SW 1271 (cell line): ENCODE measurements at places on chromosomes 2 and 18.
A peak's percentile ranks its signal among the peaks of the same experiment; 100 is the strongest.

- no peak for DNase-seq
Observed at GRCh38 chr18:5397102-5397501, 101.6 kb upstream of the ZBTB14 start.

- no peak for DNase-seq
Observed at GRCh38 chr2:69111076-69111475, 98.1 kb downstream of the ANTXR1 start.

GRCh38 chr2:6224267-6224666, 532.1 kb downstream of the SOX11 start:
- no peak for DNase-seq

GRCh38 chr2:235024931-235025773, 73.3 kb downstream of the SH3BP4 start:
- DNase-seq: no peak

- DNase-seq: no peak
Observed at GRCh38 chr2:231177156-231178025, 21.0 kb upstream of the ARMC9 start.

GRCh38 chr2:217724471-217724870, 278.3 kb downstream of the TNS1 start:
- no peak for DNase-seq

- no peak for DNase-seq
Observed at GRCh38 chr2:39995005-39995737, 216.1 kb upstream of the THUMPD2 start.

- no peak for DNase-seq
Observed at GRCh38 chr2:205408696-205409095, 273.6 kb upstream of the NRP2 start.

- DNase-seq: no peak
Observed at GRCh38 chr18:41585512-41585911, 369.5 kb upstream of the PIK3C3 start.

DNA sequence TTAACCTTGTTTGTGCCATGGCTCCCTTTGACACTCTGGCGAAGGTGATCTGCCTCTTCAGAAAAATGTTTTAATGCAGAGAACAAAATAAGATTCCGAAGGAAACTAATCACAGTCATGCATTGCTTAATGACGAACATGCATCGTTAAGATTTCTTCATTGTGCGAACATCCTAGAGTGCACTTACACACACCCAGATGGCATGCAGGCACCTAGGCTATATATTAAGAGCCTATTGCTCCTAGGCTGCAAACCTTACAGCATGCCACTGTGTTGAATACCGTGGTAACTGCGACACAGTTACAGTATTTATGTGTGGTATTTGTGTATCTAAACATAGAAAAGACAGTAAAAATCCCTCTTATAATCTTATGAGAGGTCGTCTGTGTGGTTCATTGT, 8.3 kb downstream of the ASAP2 start:
- DNase-seq: no peak

GRCh38 chr2:236667526-236667925, 97.9 kb downstream of the ACKR3 start:
- DNase-seq: no peak

DNA sequence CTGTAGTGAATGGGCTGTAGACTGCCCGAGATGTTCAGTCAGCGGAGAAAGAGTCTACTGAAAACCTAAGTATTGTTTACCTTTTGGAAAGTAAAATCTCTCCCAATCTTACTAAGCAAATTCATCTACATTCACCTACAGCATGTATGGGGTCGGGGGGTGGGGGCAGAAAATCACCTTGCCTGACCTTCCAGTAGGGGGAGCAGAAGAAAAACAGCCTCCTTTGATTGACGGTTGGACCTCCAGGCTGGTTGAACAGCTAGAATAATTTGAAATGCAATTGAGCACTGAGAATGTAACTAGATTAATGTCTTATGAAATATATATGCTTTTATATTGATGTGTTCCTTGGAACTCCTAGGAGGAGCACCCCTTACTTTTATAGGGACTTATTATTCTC, 10.0 kb downstream of the LRATD1 start:
- DNase-seq: no peak

DNA sequence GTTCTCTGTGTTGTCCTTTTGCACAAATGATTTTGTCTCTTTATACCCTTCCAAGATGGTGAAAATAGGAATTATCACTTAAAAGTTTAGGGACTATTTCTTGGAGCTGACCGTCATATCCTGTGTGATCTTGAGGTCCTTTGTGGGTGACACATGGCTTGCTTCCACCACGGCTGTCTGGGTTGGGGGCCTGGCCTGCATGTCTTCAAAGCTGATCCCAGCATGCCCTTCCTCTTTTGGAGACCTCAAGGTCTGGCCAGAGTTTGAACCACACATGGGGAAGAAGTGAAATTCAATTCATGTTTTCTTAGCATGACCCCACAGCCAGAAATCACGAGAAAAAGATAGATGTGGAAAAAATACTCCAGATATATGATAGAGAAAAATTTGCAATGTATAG, 14.0 kb downstream of the SFTPB start:
- DNase-seq: no peak

DNA sequence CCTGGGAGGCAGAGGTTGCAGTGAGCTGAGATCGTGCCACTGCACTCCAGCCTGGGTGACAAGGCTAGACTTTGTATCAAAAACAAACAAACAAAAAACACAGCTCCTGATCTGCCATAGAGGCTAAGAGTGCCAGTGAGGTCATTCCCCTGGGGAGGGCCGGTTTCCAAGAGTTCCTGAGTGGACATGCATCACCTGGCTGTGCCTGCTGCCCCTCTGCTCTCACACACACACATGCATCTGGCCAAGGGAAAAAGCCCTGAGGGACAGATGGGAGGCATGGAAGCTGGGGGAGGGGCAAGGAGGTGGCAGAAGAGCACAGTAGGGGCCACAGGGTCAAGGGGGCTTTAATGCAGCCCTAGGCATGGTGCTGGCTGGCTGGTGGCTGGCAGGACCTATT, 60.4 kb downstream of the ZBTB7C start:
- DNase-seq: no peak

- DNase-seq: no peak
Observed at GRCh38 chr2:72931280-72931910, 14.1 kb downstream of the EMX1 start.

DNA sequence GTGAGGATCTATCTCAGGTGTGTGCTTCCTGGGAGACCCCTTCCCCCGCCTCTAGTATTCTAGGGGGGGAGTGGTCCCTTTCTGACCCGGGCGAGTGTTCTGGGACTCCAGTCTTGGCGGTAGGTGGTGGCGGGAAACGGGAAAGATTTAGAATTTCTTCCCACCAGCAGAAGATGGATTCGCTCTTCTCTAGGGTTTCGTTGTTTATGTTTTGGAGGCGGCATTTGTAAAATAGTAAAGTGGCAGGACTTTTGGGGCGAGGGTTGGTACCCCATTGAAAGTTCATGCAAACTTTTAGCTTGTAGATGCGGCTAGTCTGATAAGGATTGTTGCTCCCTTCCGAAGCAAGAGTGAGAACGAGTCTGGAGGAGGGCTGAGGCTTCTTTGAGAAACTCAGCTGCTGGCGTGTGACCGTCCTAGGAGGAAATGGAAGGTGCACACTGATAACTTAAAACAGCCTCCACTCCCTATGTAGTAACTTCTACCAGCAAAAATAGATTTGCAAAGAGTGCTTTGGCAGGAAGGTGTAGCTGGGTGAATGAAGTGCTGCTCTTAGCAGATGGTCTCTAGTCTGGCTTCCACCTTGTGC, 412 bp downstream of the GPD2 start:
- no peak for DNase-seq

DNA sequence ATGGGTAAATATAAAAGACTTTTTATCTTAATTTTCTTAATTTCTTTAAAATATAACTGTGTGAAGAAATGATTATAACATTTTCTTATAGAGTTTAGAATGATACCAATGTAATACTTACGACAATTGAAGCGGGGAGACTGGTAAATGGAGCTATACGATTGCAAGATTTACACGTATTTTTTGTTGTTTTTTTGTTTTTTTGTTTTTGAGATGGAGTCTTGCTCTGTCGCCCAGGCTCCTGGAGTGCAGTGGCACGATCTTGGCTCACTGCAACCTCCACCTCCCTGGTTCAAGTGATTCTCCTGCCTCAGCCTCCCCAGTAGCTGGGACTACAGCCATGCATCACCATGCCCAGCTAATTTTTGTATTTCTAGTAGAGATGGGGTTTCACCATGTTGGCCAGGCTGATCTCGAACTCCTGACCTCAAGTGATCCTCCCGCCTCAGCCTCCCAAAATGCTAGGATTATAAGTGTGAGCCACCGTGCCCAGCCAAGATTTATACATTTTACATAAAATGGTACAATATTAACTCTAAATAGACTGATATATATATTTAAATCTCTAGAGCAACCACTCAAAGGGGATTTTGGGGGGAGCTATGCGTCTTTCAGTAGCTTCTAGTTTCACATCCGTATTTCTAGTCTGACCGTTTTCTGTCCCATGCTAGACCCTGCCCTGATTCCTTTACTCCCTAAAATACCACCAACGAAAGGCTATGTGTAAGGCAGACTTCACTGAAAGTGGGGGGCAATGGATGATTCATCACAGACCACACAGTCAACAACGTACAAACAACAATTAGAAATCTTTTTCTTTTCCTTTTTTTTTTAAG, 28.2 kb upstream of the ATG16L1 start:
- DNase-seq: no peak

- no peak for DNase-seq
Observed at GRCh38 chr2:10830641-10831399, 18.2 kb upstream of the PDIA6 start.

DNA sequence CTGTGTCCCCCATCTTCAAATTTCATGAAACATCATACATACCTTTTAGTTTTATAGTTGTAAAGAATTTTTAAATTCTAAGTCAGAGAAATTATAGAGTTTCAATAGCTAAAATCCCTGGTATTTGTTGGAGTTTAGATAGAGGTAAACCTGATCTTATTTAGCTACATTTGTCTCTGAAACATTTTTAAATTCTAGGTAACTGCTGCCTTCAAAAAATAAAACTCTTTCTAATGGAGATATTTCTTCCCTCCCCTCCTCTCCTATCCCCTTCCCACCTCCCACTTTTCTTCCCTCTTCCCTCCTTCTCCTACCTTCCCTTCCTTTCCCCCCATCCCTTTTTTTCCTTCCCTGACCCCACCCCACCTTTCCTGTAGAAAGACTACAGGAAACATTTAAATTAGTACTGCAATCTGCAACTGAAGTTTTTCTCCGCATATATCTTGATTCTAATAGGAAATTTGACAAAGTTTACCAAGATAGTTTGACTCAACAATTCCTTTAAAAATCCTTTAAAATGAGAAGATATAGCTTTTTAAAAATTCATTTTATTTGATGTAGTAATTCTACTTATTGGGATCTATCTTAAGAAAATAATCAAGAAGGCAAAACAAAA, 4.1 kb downstream of the TACR1 start:
- no peak for DNase-seq

DNA sequence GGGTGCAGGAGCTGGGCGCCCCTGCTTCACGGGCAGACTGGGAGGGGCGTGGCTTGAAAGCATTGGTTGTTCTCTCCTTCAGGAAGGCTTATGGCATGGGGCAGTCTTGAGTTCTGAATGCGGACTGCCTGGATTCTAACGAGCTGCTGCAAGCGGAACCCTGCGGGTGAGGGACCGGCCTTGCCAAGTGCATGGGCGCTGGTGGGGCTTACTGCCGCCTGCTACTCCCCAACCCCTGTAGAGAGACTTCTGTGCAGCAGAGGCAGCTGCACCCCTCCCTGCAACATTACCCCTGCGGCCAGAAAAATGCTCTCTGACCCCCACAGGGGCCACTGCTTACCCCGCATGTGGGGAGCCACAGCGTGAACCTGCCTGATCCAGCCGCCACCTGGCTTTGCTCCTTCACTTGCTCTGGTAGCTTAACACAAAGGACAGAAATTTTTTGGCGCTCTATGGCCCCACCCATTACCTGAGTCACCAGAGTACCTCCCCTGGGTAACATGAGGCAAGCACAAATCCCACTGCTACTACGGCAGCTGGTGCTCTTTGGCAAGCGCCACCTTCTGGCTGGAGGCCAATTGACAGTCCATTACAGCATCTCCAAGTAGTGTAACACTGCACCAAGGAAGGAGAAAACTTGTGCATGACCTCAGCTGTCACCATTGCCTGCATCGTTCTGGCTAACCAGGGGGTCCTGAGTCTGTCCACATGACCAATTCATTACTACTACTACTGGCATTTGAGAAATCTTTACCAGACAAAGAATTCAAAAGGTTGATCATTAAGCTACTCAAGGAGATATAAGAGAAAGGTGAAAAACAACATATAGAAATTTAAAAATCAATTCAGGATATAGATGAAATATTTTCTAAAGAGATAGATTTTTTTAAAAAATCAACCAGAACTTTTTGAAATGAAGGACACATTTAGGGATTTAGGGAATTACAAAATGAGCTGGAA, 35.4 kb downstream of the MYL12B start:
- DNase-seq: no peak

GRCh38 chr2:6812857-6813530, 52.7 kb downstream of the CMPK2 start:
- DNase-seq: no peak

- peak; percentile 77 for DNase-seq
Observed at GRCh38 chr2:74835831-74836674, 2.1 kb downstream of the HK2 start.

GRCh38 chr2:84276590-84277255, 182.4 kb downstream of the SUCLG1 start:
- DNase-seq: no peak

DNA sequence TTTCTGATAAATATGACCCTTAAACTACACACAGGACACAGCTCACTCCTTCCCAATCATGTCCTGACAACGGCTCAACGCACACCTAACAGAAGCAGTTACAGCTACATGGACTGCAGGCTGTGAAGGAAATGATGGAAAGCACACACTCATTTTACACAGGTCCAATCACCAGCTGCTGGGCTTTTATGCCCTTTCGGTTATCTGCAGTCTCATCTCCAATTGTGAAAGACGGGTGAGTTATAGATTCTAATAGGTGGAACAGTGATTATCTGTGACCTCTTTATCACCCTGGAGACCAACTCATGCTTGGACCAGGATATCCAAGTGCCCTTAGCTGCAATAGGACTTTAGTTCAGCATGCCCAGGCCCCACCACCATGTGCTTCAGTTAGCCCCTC, 110.4 kb upstream of the CREB1 start:
- DNase-seq: no peak

DNA sequence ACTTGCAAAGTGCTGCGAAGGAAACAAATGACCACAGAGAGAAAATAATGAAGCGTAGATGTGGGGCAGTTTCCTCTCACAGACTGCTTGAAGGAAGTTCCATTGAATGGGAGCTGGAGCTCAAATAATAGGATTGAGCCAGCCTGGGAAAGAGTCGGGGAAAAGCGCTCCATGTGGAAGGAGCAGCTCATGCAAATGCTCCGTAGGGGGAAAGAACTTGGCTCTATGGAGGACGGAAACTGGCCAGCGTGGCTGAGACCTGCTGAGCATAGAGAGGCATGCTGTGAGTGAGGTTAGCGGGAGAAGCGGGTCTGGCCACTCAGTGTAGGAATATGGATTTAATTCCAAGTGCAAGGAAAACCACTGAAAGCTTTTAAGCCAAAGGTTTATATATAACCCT, 28.6 kb upstream of the VIT start:
- DNase-seq: no peak

DNA sequence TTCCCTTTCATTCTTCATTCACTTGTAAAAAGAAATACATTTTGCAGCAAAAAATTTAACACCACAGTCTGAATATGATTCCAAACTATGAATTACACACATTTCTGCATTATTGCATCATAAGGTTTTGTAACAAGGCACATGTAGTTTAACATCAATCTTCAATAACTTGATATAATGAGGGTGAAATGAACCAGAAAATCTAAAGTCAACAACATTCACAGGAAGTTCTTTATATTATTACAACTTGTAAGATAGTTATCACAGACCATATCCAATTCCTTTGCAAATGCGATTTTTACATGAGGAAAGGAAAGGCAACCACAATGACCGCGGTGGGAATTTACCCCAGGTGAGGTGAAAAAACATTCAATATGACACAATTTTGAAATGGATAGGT, 213.3 kb downstream of the NAPG start:
- DNase-seq: no peak
